ENCODE measurements at places on chromosomes 16 and 17. TPM values are rescaled to one million over a fixed set of nuclear protein-coding genes. Genes with fewer than 3 reads are reported as not detected.

Gene CSH1
- total RNA-seq, result not detected

Gene LRRC36
- total RNA-seq, result not detected

Gene PDILT
- not detected for total RNA-seq

Gene CACNG1
- not detected for total RNA-seq

Gene ITGAL
- not detected for total RNA-seq

Gene SMTNL2
- total RNA-seq, result not detected

Gene CLDN7
- 2.0 TPM for total RNA-seq

Gene TMEM238L
- not detected for total RNA-seq

Gene GH2
- total RNA-seq, result not detected

Gene MEOX1
- total RNA-seq, result under 0.01 TPM

GRCh38 chr17:50256826-50257618 lies 17.2 kb upstream of the TMEM92 start:
- no peak for DNase-seq

GRCh38 chr16:12708266-12708665 lies 95.4 kb downstream of the CPPED1 start:
- no peak for DNase-seq

DNA sequence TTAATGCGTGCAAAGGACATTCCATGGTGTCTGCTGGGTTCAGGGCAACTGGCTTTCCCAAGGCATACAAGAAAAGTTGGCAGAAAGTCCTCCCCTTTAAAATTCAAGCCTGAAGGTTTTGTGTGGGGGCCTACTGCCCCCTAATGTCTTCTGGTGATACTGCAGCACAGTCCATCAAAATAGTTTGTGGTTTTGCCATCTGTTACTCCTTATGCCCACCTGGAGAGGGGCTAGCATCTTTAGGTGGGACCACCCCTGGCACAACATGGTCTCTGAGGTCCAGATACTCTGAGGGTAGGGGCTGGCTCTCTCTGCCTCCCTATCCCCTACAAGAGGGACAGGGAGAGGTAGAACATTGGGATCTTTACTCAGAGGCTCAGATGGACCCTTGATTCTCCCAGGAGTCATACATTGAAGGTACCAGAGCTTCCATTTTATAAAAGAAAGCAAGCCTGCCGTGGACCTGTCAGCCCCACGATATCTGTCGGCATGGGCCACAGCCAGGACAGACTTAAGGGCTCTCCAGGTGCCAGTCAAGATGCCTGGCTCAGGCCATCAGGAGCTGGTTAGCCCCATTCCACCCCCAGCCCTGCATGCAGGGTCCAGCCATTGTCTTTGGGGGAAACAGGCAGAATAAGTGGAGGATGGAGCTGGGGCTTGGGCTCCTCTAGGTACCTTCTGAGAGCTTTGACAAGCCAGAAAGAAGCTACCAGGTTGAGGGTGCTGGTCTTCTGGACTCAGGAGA lies 6.3 kb downstream of the ESRP2 start:
- peak; percentile 57 for DNase-seq

DNA sequence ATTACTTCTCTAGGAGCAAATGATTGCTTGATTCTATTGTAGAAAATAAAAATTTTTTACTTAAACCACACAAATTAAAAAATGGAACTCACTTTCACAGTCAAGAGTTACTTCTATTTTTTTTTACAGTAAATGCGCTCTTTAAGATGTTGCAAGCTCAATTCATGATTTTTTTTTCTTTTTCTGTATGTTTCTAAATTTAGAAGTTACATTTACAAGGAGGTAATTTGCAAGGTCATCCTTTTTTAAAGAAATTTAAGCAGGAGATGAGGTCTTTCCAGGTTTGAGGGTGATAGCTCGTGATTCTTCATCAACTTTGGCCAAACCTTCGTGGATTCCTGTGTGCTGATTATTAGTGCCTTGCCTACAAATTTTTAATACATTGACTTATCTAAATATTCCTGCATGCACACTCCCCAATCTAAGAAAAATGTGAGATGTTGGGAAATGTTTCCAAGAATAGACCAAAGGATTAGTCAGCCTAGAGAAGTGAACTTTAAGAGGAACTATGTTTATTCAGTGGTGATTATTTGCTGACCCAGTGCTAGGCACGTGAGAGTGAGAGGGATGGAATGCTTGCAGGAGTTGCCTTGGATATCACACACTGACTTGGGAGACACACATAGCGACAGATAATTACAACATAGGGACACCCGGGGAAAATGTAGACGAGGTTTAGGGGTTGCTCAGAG lies 429.8 kb downstream of the MAF start:
- no peak for DNase-seq

DNA sequence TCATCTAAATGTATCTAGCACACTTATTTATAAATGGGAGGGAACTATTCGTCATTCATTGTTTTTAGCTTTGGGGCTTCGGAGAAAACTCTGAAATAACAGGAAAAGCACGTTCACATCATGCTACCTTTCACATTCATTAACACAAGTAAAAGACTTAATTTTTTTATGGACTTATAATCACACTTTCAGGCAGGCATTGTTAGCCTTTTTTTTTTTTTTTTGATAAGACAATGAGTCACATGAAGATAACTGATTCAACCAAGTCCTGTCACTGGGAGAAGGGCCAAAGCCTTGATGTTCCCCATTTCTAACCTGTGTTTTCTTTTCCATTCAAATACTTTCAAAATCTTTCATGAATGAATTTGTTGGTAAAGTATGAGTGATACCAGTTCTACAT lies 631.3 kb upstream of the CA10 start:
- no peak for DNase-seq

DNA sequence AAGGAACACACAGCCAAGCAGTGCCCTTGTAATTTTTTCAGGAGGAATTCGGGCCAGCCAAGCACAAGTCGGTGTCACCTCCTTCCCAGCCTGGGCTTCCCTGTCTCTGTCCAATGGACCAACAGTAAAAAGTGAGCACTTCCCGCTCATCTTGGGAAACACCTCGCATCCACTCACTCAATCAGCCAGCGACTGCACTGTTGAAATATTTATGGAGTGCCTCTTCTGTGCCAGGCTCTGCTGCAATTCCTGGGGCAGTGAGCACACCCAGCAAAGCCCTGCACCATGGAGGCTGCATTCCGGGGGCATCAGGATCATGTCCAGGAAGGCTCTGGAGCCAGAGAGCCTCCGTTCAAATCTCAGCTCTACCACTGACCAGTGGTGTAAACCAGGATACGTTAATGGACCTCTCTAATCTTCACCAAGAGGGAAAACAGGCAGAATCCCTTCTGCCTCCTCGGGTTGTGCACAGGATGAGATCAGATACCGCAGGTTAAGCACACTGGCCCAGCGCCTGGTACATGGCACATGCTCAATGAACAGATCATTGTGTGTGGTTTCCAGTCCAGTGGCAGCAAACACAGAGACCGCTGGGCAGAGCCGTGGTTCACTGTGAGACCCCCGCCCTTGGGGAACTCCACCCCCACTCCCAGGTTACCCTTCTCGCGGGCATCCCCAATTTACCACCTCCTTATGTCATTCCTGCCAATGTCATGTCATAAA lies 194.3 kb downstream of the ZNF423 start:
- no peak for DNase-seq

- DNase-seq, result no peak
Observed at GRCh38 chr17:18944646-18945045, 7.3 kb upstream of the SLC5A10 start.

DNA sequence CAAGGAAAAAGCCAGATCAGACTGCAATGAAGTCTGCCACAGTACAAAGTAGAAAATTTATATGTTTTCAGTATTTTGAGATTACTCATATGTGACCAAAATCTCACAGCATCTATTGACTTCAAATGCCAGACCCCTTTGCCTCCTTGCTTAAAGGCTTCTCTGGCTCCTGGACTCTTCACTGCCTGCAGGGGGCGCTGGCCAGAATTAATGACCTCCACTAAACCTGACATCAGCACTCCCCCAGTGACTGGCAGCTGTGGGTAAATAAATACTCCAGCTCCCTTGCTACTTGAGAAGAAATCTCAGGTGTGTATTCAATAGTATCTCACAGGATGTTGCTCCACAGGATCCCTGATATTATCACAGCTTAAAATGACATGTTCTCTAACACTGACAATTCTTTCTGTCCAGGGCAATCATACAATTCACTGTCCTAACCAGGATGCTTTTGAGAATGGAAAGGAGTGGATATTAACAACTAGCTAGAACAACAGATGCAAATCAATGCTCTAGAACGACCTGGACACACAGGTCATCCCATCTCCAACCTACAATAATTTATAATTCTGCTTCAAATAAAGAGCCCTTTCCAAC lies 4.0 kb downstream of the BECN1 start:
- DNase-seq, result peak; percentile 46

GRCh38 chr17:27497696-27498095 lies 41.4 kb downstream of the KSR1 start:
- DNase-seq, result no peak

- no peak for DNase-seq
Observed at GRCh38 chr16:88610909-88611812, 27.2 kb upstream of the IL17C start.

GRCh38 chr17:77467521-77467920 lies 326.8 kb downstream of the SEC14L1 start:
- no peak for DNase-seq

DNA sequence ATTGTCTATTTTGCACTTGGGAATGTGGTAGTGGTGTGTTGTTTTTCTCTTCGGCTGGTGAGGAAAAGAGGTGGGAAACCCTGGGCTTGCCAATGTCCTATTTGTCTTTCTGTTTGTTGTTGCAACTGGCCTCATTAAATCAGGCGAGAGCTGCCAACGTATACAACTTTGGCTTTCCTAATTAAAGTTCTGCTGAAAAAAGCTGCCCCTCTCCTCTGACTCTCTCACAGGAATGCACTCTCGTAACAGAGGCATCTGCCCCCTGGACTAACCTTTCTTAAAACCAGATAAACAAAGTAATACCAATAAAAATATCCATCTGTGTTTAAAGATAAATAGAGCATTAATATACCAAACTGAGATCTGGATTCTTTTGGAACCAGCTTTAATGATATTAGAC lies 7.8 kb downstream of the CDRT15 start:
- no peak for DNase-seq

DNA sequence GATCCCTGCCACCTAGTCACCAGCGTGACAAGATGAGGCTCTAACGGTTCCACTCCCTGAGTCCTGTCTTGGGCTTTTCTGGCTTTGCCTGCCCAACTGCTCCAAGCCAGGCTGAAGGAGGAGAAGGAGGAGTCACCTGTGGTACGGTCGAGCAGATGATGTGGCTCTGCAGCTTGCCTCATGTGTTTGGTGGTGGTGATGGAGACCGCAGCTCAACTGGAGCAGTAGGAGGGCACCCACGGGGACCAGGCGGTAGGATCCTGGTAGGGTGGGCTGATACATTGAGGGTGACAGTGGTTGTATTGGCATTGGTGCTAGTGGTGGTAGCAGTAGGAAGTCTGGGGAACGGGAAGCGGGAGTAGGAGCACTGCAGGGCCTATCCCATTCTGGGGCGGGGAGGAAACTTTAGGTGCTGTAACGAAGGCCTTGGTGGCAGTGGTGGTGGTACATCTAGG lies 202.8 kb upstream of the WSB1 start:
- no peak for DNase-seq

- no peak for DNase-seq
Observed at GRCh38 chr17:42291129-42291528, 2.8 kb downstream of the STAT5A start.

GRCh38 chr17:48541036-48541576 lies 3.8 kb downstream of the HOXB2 start:
- DNase-seq, result peak; percentile 13

DNA sequence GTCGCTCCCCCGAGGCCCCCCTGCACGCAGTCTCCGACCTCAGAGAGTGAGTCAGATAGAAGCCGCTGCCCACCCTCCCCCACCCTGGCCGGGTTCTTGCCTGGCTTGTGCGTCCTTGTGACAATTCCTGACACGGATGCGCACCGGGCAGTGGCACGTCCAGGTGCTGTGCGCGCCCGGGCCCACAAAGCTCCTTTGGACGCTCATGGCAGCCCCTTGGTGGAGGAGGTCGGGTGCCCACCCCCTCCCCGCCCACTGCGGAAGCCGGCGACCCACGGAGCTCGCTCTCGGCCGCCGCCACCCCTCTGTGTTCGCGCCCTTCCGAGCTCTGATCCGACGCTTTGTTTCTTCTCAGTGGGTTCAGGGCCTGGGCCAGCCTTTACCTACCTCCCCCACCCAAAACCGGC lies 662 bp upstream of the TUBB3 start:
- DNase-seq, result peak; percentile 96

GRCh38 chr17:65787503-65787902 lies 226.1 kb upstream of the AXIN2 start:
- no peak for DNase-seq

GRCh38 chr17:72575542-72576233 lies 454.9 kb downstream of the SOX9 start:
- no peak for DNase-seq

GRCh38 chr17:68824707-68825106 lies 130.5 kb downstream of the ABCA8 start:
- DNase-seq, result no peak

GRCh38 chr17:66564992-66565465 lies 262.6 kb downstream of the PRKCA start:
- peak; percentile 33 for DNase-seq

DNA sequence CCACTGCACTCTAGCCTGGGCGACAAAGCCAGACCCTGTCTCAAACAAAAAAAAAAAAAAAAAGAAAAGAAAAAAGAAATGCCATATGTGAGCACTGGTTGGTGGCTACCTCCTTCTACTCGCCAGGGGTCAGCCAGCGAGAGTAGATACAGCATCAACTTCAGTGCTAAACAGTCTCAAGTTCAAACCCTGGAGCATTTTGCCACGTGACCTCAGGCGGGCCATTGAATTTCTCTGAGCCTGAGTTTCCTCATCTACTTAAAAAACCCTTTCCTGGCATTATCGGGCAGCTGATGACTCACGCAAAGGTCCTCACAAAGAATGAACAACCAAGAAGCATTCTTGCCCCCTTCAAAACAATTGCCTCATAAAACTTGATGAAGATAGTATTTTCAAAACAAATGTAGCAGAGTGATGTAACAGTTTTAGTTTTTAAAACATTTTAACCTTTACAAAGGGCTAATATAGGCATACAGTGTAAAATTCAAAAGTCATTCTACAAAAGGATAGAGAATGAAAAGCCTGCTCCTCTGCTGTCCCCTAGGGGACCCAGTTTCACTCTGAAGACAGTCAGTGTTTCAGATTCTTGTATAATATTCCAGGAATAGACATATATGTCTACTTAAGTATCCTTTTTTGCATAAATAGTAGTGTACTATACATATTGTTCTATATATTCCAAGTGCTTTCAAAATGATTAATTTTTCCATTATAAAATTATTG lies 28.4 kb downstream of the DNAH2 start:
- peak; percentile 91 for DNase-seq

DNA sequence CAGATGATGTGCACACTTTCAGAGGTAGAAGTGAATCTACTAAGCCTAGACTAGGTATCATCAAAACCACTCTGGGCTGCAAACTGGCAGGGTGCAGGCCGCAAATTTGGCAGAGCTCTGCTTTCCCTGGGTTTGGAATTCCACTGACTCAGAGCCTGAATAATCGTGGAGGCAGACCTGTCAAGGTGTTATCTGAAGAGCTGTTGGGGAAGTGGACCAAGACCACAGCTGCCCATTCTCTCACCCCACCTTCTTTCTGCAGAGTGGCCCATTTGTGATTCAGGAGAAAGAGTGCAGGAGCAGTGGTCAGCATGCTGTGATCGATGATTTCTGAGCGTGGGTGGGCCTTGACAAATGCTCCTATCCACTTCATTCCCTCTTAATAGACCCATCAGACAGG lies 45.8 kb upstream of the CBLN1 start:
- DNase-seq, result no peak

GRCh38 chr17:69913616-69914015 lies 161.4 kb upstream of the KCNJ16 start:
- DNase-seq, result no peak

- DNase-seq, result no peak
Observed at GRCh38 chr17:12672947-12673346, 7.3 kb downstream of the MYOCD start.

All from RPMI7951 (cell line).